ENCODE measurements at places on chromosomes 11 and 22.

GRCh38 chr22:44710474-44711240, 8.7 kb downstream of the PRR5 start:
- DNase-seq: no peak

- no peak for DNase-seq
Measured at GRCh38 chr22:42335839-42336378, 65.5 kb upstream of the TCF20 start.

- peak; percentile 67 for DNase-seq
Measured at GRCh38 chr11:110173811-110174644, 80.8 kb downstream of the ZC3H12C start.

GRCh38 chr11:33722590-33723234, 13.5 kb downstream of the CD59 start:
- DNase-seq: peak; percentile 74

DNA sequence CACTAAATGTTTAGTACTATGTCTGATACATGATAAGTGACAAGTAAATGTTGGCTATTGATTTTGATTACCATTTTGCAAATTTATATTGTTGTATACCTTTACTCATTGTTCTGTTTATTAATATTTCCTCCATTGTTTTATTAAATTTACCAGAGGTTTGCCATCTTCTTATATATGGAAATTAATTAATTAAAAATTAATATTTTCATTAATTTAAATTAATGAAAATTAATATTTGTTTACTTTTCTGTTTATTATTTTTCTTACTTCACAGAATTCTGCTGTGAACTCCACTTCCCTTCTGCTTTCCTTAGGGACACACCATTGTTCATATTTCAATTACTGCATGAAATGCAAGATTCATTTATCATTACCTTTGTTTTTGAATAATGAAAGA, 331.0 kb downstream of the LARGE1 start:
- DNase-seq: no peak

DNA sequence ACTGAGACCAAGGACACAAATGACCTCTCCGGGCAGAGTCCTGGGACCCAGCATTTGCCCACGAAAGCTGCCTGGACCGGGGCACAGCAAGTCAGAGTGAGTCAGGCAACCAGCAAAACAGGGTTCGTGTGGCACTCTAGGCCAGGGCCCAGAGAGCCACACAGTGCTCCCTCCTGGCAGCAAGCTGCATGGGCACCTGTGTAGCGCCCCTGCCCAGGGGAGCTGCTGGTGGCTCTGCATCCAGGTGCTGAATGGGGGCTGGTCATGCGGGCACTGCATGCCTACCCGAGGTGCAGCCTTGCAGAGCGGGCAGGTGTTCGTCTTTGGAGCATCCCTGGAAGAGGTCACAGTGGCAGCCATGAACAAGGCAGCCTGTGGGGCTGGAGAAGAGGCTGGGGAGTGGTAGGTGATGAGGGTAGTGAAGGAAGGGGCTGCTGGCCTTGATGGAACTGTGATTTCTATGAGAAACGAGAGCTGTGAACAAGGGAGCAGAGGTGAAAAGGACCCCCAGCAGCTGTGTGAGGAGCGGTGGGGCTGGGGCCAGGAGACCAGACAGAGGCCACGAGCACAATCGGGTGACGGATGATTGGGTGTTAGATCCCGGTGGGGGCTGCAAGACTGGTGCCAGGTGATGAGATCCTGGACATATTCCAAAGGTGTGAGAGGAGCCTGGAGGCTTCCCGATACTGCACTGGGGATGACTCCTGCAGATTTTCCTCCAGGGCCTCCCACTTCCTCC, 63.3 kb downstream of the DGCR2 start:
- DNase-seq: no peak

DNA sequence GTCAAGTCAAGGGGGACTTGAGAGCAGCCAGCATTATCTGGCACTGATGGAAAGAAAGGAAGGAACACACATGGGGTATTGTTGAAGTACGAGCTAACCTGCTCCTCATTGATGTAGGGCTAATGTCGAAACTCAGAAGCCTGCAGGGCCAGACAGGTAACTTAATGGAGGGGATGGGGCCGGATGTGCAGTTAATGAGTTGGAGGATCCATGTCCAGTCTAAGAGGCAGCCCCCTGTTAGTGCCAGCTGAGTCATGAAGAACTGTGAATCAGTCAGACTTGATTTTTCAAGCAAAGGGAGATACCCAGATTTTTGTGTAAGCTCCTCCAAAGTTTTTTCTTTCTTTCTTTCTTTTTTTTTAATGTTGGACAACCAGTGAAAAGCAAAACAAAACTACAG, 65.6 kb downstream of the CECR2 start:
- DNase-seq: peak; percentile 18

DNA sequence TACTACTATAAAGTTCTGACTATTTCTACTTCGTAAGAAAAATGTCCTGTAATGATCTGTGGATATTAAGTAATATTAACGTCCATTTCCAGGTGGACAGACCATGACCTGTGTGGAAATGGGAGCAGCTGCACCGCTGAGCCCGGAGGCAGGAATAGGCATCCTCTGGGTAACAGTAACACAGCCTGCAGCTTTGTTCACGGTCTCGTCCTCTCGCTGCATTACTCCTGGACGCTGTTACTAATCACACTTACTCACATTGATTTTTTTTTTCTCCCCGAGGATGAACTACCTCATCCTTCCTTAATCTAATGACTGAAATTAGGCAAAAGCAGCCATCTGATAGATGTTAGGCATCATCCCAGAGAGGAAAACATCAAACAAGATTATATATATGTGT, 345.7 kb upstream of the NARS2 start:
- no peak for DNase-seq

- no peak for DNase-seq
Measured at GRCh38 chr22:46801331-46801811, 38.9 kb downstream of the TBC1D22A start.

DNA sequence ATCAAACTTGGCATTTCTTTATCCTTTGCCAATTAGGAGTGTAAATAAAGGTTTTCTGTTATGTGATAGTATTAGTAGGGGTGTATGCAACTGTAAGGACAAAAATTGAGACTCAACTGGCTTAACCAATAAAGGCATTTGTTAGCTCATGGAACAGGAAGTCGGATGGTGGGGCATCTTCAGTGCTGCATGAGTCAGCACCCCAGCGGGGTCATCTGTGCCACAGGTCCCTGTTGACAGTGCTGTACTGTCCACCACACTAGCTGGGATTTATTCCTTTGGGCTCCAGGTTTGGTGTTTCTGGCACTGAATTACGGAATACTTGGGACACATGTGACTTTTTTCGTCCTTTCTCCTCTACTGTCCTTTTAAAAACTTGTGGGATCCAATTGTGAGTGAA, 86.0 kb downstream of the PPP6R3 start:
- no peak for DNase-seq

- no peak for DNase-seq
Measured at GRCh38 chr11:71437879-71438278, 10.3 kb downstream of the DHCR7 start.

DNA sequence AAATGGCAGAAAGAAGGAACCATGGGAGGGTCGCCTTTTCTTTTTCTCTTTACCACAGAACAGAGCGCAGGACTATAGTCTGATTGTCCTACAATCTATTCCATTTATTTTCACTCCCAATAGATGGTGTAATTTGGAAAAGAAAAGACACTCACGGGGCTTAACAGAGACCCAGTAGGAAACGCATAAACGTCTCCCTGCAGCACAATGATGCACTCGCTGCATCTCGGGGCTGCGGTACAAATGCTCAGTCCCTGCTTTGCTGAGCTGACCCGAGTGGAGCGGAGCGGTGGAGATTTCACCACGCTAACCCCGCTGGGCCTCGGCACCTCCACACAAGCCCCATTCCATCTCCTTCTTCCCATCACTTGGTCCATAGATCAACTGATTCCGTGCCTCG, 1.5 kb downstream of the FEZ1 start:
- peak; percentile 7 for DNase-seq

- DNase-seq: no peak
Measured at GRCh38 chr11:71339396-71339881, 87.1 kb upstream of the SHANK2 start.

- DNase-seq: no peak
Measured at GRCh38 chr11:33635161-33635560, 65.5 kb downstream of the C11orf91 start.

- peak; percentile 18 for DNase-seq
Measured at GRCh38 chr22:20741634-20742581, 32.0 kb upstream of the SERPIND1 start.

- DNase-seq: no peak
Measured at GRCh38 chr22:49603016-49603415, 224.7 kb downstream of the BRD1 start.

- DNase-seq: no peak
Measured at GRCh38 chr11:107203656-107204055, 185.4 kb upstream of the GUCY1A2 start.

DNA sequence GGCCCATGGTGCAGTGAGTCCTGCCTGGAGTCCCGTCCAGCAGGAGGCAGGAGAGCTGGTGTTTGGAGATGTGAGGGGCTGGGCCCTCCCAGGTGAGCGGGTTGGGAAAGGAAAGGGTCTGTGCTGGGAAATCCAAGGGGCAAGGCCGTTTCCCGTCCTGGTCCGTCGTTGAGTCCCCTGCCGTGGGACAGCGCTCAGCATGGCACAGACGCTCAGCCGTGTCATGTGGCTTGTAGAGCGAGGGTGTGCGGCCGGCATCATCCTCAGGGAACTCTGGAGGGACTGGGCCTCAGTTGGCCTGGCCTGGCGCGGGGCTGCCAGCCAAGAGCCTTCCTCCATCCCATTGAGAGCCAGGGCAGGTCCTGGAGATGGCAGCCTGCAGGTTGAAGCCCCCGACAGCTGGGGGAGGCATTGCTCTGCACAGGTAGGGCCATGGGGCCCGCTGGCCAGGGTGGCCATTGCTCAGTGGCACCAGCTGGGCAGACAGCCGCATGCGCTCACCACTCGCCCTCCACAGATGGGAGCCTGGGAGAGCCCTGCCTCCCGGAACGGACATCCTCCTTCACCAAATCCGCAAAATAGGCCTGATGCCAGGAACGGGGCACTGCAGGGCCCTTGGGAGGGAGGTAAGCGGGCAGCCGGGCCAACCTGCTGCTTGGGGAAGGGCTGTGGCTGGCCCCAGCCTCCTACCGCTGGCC, 28.7 kb downstream of the KCNQ1 start:
- DNase-seq: no peak

GRCh38 chr11:67656278-67656922, 5.9 kb upstream of the ACY3 start:
- DNase-seq: no peak

GRCh38 chr11:35951680-35952079, 7.8 kb downstream of the LDLRAD3 start:
- no peak for DNase-seq

DNA sequence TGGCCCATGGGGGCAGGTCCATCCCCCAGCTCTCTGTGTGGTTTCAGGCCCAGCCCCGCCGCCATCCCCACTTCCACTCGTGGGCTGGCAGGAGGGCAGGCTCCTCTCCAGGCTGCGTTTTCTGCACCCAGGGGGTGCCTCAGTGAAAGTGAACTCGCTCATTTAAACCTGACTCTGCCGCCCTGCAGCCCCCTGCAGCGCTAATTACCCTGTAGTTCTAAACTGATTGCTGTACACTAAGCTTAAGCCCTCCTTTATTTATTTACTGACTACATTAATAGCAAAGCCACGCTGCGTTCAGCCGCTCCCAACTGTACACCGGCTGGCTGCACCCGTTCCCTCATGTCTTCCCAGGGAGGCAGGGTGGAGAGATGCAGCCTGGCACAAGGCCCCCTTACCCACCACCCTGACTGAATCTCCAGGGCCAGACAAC, 36.6 kb upstream of the NNMT start:
- no peak for DNase-seq

DNA sequence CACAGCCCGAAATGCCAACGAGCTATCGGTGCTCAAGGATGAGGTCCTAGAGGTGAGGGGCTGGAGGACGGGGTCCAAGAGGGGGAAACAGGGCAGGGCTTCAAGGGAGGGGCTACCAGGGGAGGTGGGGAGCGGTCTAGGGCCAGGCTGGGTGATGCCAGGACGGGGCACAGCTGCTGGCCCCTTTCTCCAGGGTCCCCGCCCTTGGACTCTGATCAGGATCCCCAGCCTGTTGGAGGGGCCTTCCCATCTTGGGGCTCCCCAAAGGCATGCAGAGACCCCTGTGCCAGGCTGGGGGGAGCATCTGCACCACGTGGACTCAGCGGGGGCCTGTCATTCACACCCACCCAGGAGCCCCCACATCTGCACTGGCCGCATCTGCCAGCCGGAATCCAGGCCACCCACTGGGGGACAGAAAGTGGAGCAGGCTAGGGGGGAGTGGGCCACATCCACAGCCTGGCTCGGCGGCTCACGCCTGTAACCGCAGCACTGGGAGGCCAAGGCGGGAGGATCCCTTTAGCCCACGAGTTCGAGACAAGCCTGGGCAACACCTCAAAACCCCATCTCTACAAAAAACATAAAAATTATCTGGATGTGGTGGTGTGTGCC, 18.9 kb downstream of the EPS8L2 start:
- DNase-seq: no peak

DNA sequence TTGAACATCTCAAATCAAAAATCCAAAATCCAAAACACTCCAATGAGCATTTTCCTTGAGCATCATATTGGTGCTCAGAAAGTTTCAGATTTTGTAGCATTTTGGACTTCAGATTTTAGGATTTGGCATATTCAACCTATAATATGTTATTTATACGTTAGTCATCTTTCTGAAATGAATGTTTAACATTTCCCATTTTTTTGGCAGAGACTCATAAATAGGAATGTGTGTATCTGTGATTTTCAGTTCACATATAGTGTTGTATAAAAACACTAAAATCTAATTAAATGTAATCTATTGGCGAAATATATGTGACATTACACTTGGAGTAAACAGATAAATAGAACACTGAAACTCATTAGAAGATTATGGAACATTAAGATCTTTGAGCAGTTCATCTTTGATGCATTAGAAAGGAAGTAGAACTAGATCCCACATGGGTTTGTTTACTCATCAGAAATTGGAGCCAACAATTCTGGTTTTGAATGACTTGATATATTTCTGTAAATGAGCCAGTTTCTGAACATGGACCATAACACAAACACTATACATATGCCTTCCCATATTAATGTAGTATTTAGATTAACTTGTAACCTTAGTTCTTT, 153.1 kb downstream of the UVRAG start:
- no peak for DNase-seq

GRCh38 chr22:31102441-31103081, 4.8 kb downstream of the SELENOM start:
- peak; percentile 83 for DNase-seq

DNA sequence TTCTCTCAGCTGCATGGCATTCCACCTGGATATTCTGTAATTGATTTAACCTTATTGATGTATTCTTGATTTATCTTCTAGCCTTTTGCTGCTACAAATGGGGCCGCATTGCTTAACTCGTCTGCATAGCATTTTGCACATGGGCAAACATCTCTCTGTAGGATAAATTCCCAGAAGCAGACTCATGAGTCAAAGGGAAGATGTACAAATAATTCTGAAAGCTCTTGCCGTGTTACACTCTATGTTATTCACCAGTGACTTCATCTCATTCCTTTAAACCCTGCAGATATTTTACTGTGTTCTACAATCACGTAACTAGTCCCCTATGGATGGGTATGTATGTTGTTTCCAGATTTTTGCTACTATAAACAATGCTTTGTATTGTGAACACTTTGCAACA, 112.7 kb downstream of the SEZ6L start:
- no peak for DNase-seq

Measured in astrocyte of the spinal cord (primary cell).